Right renal pelvis (tissue), 4 donors: ENCODE measurements at places on chromosomes 5 and 9.
A peak's percentile ranks its signal among the peaks of the same experiment; 100 is the strongest.

- DNase-seq: no peak
Measured at GRCh38 chr9:133119846-133120500, 1.1 kb downstream of the RALGDS start.

GRCh38 chr5:153030755-153031725, 459.4 kb upstream of the GRIA1 start:
- no peak for DNase-seq

DNA sequence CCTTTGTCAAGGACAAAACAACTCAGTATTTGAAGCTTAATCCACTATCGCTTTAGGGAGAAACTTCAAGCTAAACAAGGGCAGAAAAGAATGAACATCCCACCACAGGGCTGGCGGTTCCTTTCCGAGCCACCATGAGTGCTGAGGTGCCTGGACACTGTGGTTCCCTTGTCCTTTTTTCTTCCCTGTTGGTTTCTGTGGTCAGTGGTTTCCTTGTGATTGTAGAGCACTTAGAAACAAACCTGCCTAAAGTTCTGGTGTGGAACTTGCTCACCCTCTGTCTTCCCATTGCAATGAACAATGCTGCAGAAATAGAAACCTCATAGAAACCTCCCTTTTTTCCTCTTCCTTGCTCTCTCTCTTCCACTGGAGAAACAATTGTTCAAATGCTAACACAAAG, 79.3 kb upstream of the TBC1D2 start:
- DNase-seq: no peak

GRCh38 chr5:62306896-62307689, 1.1 kb downstream of the KIF2A start:
- DNase-seq: peak; percentile 27

DNA sequence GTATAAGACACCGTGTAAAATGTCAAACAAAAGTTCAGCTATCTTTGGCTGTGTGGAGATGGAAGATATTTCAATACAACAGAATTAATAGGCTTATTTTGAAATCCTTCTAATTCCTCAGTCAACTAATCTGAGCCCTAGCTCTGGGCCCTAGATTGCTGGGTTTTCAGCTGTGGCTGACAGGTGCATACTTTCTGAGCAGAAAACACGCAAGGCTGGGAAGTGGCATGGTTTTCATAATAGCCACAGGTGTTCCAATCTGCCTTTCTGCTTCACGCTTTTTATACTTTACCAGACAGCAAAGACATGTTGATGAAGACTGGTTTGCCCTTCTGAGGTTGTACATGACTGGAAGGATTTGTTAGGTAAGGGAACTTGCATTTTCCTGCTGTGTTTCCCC, 20.7 kb upstream of the XPA start:
- no peak for DNase-seq

DNA sequence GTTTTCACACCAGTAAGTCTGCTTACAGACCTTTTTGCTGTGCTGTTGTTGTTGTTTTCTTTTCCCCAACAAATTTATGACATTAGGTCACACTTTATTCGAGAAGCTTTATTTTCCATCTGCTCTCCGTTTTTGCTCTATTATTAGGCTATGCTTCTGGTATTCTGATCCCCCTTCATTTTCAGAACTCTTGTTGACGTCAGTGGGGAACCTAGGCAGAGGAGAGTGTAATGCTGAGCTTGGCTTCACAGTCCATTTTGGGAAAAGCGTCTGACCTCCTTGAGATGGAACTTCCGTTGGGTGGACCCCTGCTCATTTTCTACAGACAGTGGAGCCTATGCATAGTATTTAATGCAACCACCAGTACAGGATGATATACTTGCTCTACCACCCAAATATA, 387.9 kb upstream of the MEF2C start:
- DNase-seq: no peak

- DNase-seq: no peak
Measured at GRCh38 chr5:78638423-78638822, 10.1 kb downstream of the LHFPL2 start.

- DNase-seq: no peak
Measured at GRCh38 chr5:138391859-138392386, 39.4 kb downstream of the KDM3B start.

GRCh38 chr5:57690724-57691123, 208.1 kb upstream of the ACTBL2 start:
- DNase-seq: no peak

DNA sequence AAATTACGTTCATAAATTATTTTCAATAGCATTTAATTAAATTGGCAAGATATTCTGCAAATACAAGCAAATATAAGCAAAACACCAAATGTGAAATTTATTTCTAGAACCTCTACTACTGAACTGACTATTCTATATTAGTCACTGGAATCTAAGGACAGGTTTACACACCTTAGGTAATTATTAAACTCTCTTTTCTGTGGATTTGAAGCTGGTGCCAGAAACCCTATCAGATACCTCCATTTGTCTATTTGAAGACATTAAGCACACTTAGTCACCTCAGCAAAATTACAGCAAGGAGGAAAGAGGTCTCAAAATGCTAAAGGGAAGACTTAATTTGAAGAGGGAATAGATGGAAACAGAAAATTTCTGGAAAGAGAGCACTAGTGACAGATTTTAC, 83.4 kb downstream of the CPLANE1 start:
- DNase-seq: no peak

GRCh38 chr5:148620696-148621095, 33.6 kb downstream of the HTR4 start:
- DNase-seq: no peak

DNA sequence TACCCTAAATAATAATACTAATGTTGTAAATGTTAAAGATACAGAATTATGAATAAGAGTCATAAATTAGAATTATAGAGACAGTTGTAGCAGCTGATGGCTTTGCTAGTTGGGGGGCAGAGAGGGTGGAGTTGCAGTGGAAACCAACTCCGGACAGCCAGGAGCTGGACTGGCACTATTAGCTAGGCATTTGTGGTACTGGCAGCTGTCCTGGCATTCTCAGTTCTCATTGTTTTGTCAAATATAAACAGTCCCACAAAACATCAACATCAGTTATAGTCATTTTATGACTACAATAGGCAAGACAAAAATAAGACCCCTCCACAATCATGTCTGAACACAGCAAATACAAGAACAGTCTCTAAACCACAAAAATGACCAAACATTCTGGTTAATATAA, 2.8 kb upstream of the FBXL17 start:
- DNase-seq: no peak

DNA sequence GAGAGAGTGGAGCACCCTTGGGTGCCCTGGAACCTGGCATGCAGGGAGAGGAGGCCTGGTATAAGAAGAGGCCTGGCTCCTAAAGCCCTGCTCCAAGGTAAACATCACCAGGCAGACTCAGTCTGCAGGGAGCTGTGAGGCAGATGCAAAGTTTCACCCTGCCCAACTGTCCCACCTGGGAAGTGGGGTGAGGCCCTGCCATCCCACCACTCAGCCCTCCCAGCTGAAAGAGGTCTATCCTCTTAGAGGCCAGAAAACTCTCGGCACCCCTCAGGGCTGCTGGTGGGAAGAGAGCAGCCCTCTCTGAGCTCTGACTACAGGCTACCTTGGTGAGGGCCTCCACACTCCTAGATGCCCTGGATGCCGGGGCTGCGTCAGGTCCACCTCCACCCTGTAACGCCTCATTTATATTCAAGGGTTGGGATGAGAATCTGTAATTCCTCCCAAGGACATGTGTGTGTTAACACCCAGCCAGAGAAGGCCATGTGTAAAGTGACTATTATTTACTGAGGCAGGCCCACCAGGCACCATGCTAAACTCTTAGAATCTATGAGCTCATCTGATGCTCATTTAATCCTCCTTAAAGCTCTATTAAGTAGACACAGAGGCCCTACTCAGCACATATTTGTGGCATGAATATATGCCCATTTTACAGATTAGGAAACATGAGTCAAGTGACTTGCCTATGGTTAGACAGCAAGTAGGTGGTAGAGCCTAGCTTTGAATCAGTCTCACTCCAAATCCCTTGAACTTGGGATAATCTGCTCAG, 205.9 kb downstream of the FSTL4 start:
- DNase-seq: no peak

GRCh38 chr5:178149199-178149932, 4.3 kb downstream of the NHP2 start:
- no peak for DNase-seq

GRCh38 chr5:136012041-136012804, 16.6 kb upstream of the TGFBI start:
- no peak for DNase-seq

- DNase-seq: no peak
Measured at GRCh38 chr9:92850898-92851297, 26.9 kb downstream of the ZNF484 start.

- no peak for DNase-seq
Measured at GRCh38 chr9:90037146-90037797, 432.5 kb downstream of the GADD45G start.

GRCh38 chr5:134240421-134240962, 14.6 kb upstream of the PPP2CA start:
- no peak for DNase-seq

- DNase-seq: no peak
Measured at GRCh38 chr9:124298646-124299235, 41.0 kb downstream of the NEK6 start.

DNA sequence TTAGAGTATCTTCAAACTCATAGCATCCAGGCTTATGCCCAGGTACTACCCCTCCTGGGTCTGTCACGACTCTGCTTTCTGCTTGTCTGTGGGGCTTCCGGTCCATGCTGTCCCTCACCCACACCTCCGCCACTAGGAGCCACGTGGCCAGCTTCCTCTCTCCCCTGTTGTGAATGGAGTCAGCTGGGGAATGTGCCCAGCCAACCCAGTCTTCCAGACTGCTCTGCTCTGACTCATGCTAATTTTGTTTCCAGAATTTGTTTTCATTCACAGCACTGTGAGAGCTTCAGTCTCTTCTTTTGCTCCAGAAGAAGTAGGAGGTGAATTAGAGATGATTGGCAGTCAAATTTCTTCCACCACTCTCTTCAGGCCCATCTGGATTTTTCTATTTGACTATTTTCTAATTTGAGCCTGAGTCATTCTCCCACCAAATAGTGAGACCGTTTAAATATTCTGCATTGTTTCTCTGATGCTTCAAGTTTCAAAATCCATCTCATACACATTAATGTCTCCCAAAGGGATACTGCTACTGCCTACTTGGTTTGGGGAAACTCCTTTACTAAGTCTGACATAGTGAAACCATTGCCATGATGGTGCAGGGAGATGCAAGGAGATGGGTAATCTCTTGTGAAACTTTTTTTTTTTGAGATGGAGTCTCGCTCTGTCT, 424.1 kb upstream of the KIF2A start:
- no peak for DNase-seq

GRCh38 chr5:180328296-180329137, 24.6 kb downstream of the GFPT2 start:
- DNase-seq: no peak

GRCh38 chr5:158309088-158309807, 450.3 kb upstream of the CLINT1 start:
- DNase-seq: no peak

DNA sequence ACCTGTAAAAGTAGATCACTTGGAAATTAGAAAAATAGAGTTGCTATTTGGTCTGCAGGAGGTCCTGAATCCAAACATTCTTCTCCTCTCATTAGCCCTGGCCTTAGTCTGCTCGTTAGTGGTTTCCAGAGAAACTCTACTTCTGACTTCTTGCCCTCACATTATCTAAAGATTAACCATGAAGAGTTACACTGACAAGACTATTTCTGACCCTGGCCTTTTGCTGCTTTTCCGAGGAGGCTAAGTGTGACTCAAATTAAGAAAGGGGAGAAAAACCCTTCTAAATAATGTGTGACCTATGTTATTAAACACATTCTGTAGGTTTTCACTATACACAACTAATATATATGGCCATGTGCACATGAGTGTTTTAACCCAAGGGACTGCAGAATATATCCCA, 302.4 kb downstream of the RAB3C start:
- no peak for DNase-seq

DNA sequence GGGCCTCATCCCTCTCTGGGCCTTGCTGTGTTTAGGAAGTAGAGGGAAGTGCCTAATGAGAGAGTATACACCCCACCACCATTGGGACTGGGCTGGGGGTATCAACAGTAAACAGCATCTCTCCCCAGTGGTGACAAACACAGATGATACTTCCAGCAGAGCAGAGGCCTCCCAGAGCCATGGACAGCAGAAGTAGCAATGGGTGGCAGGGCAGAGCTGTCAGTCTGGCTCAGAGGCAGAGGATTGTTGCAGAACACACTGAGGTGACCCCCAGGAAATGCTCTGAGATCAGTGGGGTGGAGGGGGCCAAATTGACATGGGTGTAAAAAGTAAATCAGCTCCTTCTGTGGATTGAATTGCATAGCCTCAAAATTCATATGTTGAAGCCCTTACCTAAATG, 12.1 kb upstream of the P4HA2 start:
- no peak for DNase-seq

DNA sequence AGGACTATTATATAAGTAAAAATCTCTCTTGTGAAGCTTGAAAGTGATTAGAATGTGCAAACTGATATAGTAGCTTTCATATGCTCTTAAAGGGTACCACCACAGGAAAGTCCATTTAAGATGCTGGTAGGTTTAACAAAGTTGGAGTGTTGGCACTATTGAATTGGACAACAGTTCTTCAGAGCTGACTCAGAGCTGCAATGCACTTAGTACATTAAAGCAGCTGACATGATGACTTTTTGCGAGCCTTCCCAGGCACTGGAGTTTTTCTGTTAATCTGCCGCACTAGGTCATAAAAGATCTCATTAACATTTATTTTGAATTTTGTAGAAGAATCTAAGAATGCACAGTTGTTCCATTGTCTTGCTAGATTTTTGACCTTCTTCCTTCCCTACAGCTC, 243.8 kb downstream of the ADAMTSL1 start:
- no peak for DNase-seq

- DNase-seq: no peak
Measured at GRCh38 chr5:175460126-175460525, 16.1 kb upstream of the DRD1 start.

GRCh38 chr5:159619826-159620225, 289.5 kb upstream of the IL12B start:
- DNase-seq: no peak

DNA sequence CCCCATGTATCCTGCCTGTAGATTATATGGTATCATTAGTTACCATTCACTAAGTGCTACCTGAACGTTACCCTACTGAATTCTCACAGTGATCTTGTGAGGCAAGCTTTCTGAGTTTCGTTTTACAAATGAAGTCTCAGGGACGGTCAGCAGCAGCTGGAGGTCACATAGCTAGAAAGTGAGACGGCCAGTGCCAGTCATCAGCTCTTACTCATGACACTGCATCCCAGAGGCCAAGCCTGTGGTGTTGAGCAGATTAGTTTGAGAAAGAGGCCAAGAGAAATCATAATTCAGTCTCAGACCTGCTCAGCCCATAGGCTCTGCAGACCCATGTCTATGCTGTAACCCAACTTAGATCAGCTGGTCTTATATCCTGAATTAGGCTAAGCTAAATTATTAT, 95.7 kb upstream of the EGFLAM start:
- DNase-seq: no peak
